ENCODE measurements at places on chromosomes 2 and 18.

DNA sequence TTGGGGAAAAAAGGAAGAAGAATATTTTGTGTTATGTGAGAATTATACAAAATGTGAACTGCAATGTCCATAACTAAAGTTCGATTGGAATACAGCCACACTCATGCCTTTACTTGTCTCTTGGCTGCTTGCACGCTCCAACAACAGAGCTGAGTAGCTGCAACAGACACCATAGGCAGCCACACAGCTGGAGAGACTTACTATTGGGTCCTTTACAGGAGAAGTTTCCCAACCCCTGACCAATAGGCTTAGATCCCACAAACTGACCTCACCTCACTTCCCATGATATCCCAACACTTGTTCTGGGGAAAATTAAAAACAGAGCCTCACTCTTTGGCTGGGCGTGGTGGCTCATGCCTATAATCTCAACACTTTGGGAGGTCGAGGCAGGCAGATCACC lies 213.8 kb downstream of the SH3BP4 start:
- DNase-seq: no peak

DNA sequence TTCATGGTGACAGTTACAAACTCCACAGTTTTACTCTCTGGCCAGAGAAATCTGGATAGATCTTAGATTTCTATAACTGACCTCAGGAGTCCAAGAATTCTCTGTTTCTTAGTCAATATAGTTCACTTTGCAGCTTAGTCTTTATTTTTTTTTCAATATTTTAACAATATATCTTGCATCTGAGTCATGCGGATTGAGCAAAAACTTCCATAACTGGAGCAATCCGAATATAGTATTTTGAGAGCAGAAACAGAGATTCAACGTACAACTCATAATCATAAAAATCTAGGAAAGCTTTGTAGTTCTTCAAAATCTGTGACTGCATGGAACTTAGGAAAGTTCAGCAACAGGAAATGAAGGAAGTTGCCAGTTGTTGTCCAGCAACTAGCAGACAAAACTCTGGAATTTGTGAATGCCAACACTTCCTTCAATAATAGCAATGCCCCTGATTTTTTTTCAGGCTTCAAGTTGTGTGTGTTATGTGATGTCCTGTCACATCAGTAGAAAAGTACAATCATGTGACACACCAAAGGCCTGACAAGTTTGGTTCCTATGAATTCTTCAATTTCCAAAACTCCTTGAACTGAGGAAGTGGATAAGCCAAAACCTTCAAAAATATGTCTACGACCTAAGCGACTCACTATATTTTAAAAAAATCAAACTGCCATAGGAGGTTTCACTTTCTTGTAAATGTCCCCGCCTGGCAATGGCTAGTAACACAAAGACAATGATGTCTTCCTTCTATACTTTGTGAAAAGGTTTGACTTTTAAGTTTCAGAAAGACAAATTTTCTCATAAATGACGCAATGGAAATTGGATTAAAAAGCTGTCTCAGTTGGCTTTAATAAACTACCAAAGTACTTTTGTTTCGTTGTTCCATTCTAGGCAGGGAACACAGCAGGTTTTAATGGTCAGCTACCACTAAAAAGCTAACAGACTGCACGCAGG lies 510.6 kb downstream of the ERBB4 start:
- DNase-seq: no peak

GRCh38 chr18:61554946-61555361 lies 221.7 kb downstream of the CDH20 start:
- DNase-seq: no peak

- DNase-seq: no peak
Measured at GRCh38 chr2:226234187-226234586, 565.4 kb downstream of the IRS1 start.

GRCh38 chr2:74881176-74881575 lies 47.2 kb downstream of the HK2 start:
- DNase-seq: no peak

DNA sequence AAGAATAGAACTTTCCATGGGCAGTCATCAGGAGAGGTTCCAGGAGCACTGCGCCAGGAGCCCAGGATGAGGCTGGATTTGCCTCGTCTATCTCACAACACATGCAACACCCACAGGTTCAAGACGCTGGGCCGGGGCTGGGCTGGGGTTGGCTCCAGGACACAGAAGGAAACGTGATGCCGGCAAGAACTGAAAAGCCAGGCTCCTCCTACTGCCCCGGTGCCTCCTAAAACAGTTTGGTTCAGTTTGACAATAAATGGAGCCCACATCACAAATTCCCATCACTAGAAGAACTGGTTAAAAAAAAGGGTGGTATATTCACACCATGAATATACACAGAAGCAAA lies 75.9 kb downstream of the INHBB start:
- no peak for DNase-seq

DNA sequence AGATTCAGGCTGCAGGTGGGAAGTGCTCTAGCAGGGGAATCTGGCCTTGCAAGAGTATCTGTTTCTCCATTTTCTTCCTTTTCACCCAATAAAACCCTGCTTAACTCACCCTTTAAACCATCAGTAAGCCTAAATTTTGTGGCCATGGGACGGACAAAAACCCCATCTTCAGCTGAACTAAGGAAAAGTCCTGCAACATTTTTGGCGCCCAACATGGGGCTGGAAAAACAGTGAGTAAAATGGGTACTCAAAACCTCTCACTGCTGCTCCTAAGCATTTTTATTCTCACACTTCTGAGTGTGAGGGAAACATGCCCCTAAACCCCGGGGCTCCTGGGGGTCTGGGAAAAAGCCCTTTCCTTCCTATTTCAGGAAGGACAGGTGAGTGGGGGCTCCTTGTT lies 414.3 kb downstream of the ZNF804A start:
- DNase-seq: no peak
